Fibroblast of skin of right quadriceps (primary cell): ENCODE measurements at places on chromosomes 6 and 20.

DNA sequence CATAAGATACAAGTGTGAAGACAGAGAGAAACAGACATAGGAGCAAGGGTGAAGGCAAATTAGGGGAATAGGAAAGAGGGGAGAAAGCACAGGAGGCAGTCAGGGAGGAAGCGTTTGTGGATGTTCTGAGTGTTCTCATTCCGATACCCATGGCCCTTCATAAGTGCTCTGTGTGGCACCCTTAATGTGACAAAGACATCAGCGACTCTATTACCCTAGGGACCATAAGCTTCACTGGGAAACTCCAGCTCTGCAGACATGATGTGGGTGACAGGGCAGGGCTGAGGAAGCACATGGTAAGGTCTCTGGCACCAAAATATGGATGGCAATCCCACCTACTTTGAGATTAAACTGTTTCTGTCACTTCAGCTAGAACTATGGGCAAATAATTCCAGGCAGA lies 33.0 kb downstream of the F13A1 start:
- no peak for DNase-seq

DNA sequence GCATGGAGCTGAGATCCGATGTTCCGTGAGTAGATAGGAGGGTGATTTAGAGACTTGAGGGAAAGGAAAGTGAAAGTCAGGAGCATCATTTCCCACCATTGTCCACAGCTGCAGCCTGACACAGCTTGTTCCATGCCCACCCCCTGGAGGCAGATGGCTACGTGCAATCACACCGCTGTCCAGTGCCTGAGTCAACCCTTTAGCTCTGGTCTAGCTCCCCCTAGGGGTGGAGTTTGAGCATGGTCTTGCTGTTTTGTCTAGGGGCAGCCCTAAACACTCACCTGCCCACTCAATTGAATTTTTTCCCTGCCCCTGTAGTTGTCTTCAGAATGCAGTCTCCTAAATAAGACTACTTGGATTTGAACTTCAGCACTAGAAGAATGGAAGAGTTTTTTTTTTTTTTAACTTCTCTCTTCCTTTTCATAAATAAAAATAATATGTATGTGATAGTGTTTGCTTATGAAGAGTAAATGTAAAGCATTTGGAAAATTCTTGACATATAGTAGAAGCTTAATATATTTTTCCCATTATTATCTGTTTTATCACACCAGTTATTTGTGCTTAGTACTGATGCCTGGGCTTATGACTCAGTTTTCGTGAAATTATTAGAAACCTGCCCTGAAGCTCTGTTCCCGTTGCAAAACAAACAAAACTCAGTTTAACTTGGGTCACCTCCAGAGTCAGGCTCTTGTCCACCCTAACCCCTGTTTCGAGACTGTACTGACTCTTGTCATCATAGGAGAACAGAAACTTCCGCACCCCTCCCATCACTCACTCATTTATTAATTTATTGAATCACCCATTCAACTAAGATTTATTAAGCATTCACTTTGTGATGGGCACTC lies 814.8 kb downstream of the MAFB start:
- DNase-seq, result peak; percentile 71

DNA sequence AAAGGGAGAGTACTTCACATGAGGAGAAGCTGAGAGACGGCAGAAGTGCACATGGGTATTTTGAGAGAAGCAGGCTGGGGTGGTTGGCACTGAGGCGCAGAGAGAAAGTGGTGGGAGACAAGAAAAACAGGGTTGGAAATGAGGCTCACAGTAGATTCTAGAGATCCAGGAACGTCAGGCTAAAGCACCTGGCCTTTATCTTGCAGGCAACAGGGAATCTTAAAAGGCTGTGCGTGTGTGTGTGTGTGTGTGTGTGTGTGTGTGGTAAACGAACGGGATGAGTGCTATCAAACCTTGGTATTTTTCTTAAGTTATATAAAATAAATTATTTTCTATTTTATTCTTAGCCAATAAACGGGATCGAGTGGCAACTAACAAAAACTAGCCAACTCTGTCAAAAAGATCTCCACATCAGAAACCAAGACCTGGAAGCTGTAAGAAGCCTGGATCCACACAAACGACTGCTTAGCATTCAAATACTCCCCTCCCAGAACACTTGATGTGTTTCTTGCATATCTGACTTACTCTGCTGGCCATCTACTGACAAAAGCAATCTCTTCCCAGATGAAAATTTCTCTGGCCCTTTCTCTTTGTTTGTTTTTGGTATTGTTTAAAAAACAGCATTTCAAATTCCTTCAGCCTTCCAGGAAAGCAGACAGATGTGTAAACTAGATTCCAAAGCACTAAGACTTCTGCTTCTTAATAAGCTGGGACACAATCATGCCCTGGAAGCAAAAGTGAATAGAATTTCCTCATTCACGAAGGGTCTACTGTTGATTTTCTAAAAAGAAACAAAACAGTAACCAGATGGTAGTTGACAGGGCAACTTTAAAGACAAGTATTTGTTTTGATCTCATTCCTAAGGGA lies 44.8 kb upstream of the FABP7 start:
- DNase-seq, result no peak

- peak; percentile 21 for DNase-seq
Measured at GRCh38 chr6:13432526-13433184, 54.7 kb downstream of the GFOD1 start.

- DNase-seq, result no peak
Measured at GRCh38 chr6:3450888-3451287, 6.0 kb downstream of the SLC22A23 start.

- DNase-seq, result no peak
Measured at GRCh38 chr6:7390226-7390878, 744 bp downstream of the RIOK1 start.

- DNase-seq, result peak; percentile 9
Measured at GRCh38 chr6:23280437-23280836, 711.1 kb downstream of the HDGFL1 start.

- no peak for DNase-seq
Measured at GRCh38 chr6:166440106-166440505, 57.4 kb upstream of the MPC1 start.

DNA sequence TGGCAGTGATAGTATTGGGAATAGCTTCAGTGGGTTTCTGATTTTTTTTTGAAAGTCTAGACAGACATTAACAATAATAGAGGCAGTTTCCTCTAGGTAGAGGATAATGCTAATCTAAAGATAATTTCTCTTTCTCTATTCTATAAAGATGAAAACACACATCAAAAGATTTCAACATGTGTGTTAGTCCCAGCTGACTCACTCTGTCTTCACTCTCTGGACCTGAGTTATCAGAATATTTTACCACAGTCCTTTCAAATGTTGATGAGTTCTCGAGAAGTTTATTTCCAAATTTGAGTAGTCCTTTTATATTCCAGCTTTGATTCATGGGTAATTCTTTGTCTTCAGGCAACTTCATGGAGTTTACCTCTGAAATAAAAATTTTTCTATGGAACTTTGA lies 17.1 kb downstream of the RPRD1B start:
- DNase-seq, result no peak

GRCh38 chr20:57483287-57484050 lies 41.5 kb downstream of the CTCFL start:
- no peak for DNase-seq

GRCh38 chr20:884983-885952 lies 30.9 kb downstream of the ANGPT4 start:
- DNase-seq, result peak; percentile 3

DNA sequence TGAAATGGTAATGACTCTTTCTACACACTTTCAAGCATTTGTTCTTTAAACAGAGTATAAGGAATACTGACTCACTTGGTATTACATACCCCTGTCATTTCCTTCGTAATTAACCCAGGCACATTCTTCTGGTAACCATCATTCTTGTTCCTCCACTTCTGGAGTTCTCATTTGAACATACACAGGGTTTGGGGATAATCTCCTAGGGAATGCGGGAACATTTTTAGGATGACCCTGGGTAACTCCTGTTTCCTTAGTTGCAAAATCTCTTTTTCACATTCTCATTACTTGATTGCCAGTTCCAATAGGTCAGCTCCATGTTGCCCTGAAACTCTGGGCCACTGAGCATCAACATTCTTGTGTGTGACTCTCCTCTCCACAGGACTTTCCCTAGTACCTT lies 51.5 kb upstream of the E2F3 start:
- peak; percentile 64 for DNase-seq

- no peak for DNase-seq
Measured at GRCh38 chr20:2114127-2114959, 12.7 kb downstream of the STK35 start.

GRCh38 chr6:147677647-147678046 lies 169.2 kb downstream of the SAMD5 start:
- DNase-seq, result no peak

GRCh38 chr6:88376768-88377387 lies 210.7 kb upstream of the CNR1 start:
- DNase-seq, result peak; percentile 51

DNA sequence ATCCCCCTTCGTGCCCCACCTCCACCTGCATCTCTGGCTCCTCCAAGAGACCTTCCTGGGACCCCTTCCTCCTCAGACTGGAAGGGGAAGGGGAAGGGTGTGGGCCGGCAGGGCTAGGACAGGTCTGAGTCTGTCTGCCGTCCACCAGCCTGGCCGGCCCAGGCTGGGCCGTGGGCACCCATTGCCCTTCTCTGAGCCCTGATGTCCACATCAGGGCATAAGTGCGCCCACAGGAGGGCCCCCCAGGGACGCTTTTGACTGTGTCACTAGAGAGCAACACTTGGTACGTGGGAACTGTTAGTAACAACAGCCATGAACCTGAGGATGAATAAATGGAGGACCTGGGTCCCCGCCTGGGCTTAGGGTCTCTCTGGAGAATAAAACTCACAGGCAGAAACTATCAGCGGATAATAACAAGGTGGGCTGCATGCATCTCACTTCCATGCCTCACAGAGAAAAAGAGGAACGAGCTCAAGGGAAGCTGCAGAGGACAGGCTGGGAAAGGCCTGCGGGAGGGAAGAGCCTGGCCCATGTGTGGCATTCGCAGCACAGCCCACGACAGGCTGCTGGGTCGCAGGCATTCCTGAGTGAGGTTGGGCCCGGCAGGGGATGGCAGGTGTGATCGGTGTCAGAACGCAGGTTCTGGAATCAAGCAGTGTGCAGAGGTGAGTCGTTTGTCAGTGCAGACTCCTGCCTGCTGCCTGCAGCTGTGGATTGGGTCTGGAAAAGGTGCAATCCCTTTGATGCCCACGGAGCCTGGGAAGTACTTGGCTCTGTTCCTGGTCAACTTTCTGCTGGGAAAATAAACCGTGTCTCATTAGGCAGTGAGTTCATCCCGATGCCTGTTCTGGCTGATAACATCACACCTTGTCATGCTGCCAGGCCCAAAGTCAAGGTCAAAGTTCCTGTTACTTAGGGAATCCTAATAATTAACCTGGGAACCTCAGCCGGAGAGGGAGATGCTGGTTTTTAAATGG lies 60.9 kb downstream of the BCAS4 start:
- DNase-seq, result no peak

DNA sequence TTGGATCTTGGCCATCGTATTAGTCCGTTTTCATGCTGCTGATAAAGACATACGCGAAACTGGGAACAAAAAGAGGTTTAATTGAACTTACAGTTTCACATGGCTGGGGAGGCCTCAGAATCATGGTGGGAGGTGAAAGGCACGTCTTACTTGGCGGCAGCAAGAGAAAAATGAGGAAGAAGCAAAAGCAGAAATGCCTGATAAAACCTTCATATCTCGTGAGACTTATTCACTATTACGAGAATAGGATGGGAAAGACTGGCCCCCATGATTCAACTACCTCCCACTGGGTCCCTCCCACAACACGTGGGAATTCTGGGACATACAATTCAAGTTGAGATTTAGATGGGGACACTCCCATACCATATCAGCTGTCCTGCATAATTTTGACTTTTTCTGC lies 20.1 kb upstream of the REPS1 start:
- DNase-seq, result no peak

DNA sequence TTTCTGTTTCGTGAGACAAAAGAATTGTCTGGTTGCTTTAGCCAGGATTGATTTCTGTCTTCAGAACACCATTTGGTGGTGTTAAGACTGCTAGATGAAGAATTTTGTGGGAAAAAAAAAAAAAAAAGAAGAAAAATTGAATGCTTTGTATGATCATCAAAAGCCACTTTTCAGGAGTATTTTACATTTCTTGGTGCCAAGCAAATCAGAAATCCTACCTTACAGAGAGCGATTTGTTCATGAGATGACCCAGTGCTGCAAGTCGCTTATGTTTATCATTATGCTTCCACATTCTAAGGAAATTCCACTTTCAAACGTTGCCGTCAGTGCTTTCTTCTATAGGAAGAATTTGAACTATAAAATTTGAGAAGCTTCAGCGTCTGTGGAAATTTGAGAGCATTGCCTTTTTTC lies 228.7 kb downstream of the BCKDHB start:
- peak; percentile 62 for DNase-seq

DNA sequence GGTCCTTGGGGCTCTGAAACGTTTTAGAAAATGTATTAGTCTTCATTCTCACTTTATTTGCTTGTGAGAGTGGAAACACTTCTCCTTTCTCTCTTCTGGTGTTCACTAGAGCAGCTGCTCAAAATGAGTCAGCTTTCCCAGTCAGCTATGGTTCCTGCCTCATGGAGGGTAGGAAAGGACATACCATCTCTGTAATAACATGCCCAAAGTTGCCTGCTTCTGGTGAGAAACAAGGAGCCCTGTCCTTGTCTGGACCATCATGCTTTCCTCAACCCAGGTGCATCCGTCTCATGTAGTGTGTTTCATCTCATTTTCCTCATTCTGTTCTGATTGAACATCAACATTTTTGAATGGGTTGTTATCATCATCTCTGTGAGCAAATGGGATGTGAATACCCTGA lies 17.1 kb upstream of the TINAG start:
- DNase-seq, result peak; percentile 77

DNA sequence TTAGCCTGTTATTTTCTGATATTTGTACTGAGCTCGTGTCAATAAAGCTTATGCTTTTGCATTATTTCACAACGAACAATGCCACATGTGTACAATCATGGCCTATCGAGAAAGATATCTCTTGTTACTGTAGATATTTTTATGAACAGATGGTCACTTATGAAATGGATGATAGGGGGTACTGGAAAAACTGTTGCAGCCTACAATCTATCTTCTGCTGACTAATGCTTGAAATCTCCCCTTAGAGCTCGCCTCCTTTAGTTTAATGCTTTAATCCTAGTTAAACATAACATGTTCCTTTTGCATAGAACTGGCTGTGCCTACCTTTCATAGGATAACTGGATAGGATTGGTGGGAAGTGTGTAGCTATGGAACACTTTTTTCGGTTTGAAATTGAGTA lies 296.2 kb downstream of the FARS2 start:
- no peak for DNase-seq

DNA sequence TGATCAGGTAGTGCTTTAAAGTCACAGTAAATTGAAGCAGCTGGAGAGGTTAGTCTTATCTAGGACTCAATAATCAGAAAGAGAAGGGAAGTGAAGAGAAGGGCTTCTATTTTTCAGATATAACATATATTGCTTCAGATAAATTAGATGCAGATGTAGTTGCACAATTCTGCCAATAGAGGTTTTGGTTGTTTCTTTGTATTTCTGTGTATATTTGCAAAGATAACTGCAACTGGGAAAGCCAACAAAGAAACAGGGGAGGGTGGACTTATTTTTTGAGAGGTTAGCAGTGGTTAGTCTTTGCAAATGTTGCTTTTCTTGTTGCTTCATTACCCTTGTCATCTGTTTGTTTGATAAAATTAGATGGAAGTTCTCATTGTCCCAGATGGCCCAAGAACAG lies 106.6 kb downstream of the ADGRG6 start:
- DNase-seq, result no peak

- DNase-seq, result peak; percentile 33
Measured at GRCh38 chr20:50130995-50131394, 18.0 kb upstream of the UBE2V1 start.
